ENCODE measurements at places on chromosomes 11 and 22.
A peak's percentile ranks its signal among the peaks of the same experiment; 100 is the strongest.

GRCh38 chr22:31094021-31094551 is 13.0 kb downstream of the SMTN start:
- DNase-seq: no peak

- DNase-seq: no peak
Observed at GRCh38 chr11:35282221-35282882, 137.0 kb downstream of the SLC1A2 start.

GRCh38 chr22:26169315-26170111 is at the start of gene SEZ6L:
SEZ6L (plus strand) TSS chr22:26169462; CDS start chr22:26169670, 208 bp downstream.
- DNase-seq: no peak

GRCh38 chr11:103953797-103954486 is 82.5 kb upstream of the DDI1 start:
- DNase-seq: no peak

DNA sequence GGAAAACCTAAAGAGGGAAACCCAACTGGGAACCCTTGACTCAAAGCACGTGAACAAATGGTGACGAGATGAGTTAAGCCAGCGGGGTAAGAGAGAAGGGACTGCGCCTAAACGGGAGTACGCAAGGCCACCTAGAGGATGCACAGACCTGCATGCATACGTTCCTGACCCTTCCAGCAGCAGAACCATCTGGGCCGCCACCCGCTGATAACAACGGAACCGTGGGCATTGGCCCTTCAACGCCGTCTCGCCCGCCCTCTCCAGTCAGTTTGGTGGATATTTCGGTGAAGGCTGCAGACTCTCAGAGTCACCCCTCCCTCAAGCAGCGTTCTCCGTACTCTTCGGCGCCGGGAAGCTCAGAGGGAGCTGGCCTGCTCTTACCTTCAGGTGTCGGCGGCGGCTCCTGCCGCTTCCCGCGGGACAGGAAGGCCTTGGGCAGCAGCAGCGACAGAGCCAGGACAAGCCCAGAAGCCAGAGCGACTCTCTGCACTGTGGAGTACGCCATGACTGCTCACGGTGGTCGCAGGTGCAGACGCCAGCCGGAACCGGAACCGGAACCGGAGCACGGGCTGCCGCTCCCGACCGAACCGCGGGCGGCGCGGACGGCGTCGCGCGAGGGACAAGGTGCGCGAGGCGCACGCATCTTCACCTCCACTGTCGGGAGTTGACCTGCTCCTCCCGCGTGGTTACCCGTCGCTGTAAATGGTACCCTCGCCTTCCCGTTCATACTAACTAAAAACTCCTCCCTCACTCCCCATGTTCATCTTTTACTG is at the start of gene RIC3:
RIC3 (minus strand) TSS at position 541 of the 773 bp plus-strand sequence; CDS start at position 505, 36 bp downstream.
- peak; percentile 22 for DNase-seq

Measured in stimulated activated naive CD4-positive, alpha-beta T cell treated with Interleukin-2 at 50 U/mL for 16 hours (primary cell).